ENCODE measurements at places on chromosomes 12 and 14. TPM values are rescaled to one million over a fixed set of nuclear protein-coding genes. Genes with fewer than 3 reads are reported as not detected.
A peak's percentile ranks its signal among the peaks of the same experiment; 100 is the strongest.

DNA sequence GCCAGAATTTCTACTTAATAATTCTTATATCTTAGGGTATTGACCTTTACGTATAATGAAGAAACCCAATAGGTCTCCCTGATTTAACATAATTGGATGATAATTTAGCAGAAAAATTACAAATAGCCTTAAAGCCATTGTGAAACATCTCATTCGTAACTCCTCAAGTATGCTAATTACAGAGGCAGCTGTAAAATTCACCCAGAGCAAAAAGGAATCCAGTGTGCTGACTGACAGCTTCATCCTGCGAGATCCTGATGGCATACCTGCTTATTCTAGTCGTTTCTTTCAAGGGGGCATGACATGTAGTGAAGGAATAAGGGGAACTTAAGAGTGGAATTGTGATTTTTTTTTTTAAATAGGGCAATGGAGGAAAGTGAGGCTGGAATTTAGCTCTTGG, 291.5 kb downstream of the FUT8 start:
- DNase-seq = no peak

Gene HSP90B1
- polyA plus RNA-seq = 263 TPM

DNA sequence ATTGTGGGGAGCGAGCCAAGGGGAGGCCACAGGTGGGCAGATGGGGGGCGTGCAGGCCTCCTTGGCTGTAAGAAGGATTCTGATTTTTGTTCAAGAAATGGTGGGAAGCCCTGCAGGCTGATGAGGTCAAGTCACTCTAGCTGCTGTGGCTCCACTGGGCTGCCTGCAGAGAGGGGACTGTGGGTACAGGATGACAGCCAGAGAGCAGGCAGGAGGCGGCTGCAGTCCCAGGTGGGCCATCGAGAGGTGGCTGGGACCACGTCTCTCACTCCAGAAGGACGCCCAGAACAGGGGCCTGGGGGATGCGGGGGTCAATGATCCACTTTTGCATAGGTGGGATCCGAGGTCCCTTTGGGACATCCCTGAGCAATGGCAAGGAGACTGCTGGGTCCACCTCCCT, 9.1 kb downstream of the NCOR2 start:
- DNase-seq = no peak

Gene EGLN3
- 1.6 TPM for polyA plus RNA-seq

DNA sequence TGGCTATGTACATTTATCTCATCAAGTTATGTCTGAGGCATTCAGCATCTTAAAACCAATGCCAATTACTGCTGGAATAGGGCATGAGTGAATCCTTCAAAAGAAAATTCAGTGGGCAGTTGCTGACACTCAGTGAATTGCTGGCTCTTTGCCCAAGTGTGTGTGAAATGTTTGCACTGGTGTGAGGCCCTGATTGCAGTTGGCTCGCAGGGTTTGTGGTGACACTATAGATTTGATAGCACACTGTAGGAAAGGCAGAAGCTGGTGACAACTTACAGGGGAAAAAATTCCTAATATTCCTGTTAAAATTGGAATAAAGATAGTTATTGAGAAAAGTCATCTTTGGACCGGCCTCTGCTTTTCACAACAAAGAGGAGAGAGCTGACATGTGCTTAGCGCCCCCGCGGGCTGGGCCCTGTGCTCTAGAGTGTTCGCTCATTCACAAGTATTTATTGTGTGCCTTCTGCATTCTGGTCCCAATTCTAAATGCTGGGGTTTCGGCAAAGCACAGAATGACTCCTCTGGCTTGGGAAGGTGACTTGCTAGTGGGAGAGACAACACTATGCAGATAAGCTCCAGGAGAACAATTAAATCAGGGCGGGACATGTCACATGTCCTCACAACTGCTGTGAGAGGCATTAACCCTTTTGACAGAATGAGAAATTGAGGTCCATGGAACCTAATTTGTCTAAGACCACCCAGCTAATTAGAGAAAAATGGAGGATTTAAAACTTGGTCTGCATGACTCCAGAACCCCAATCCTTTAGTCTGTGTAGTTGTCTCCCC, 418.7 kb downstream of the NPAS3 start:
- no peak for DNase-seq

DNA sequence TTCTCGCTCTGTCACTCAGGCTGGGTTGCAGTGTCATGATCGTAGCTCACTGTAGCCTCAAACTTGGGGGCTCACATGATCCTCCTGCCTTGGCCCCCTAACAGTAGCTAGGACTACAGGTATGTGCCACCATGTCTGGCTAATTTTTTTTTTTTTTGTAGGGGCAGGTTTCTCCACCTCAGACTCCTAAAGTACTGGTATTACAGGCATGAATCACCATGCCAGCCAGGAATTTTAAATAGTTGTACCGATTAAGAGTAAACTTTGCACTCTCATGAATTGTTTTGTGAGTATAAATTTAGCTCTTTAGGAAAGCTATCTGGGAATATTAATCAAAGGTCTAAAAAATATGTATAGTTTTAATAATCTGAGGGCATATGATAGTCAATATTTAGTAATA, 25.5 kb downstream of the YEATS4 start:
- no peak for DNase-seq

- no peak for DNase-seq
These were observed 38.4 kb downstream of the TMEM132C start for GRCh38 chr12:128305336-128305892.

GRCh38 chr14:96239711-96240141, 16.3 kb upstream of the BDKRB1 start:
- DNase-seq = no peak

GRCh38 chr14:37480446-37481290, 114.4 kb downstream of the FOXA1 start:
- DNase-seq = no peak

- no peak for DNase-seq
These were observed 18.3 kb upstream of the GXYLT1 start for GRCh38 chr12:42162965-42163364.

Gene FGF6
- polyA plus RNA-seq = not detected

GRCh38 chr12:122793685-122794106, 19.3 kb downstream of the CCDC62 start:
- DNase-seq = peak; percentile 47

DNA sequence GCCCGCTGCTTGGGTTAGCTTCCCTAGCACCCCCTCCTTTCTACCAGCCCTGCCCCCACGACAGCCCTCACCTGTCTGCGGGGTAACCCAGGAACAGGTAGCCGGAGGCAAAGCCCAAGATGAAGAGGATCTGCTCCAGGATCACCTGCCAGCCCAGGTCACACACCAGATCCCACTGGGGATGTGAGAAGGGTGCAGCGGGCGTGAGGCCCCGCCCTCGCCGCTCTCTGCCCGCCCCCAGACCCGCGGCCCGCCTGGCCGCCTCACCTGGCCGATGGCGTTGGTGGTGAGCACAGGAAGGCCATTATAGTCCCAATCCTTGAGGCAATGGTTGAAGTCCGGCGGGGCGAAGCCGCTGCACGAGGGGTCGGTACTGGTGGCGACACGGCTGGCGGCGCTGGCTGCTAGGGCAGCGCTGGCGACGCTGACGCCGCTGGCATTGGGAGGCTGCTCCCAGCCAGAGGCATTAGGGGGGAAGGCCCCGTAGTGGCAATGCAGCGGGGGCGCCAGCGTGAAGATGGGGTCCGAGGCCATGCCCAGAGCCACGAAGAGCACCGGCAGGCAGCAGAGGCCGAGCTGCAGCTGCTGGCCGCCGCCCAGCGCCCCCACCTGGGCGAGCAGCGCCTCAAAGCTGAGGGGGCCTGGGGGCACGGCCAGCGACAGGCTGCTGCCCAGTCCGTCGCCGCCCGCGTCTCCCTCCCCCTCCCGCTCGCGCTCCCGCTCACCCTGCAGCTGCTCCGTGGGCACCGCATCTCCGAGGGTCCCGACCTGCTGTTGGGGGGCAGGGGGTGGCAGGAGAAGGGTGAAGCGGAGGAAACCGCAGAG, 794 bp downstream of the SLC22A17 start:
- DNase-seq = no peak

DNA sequence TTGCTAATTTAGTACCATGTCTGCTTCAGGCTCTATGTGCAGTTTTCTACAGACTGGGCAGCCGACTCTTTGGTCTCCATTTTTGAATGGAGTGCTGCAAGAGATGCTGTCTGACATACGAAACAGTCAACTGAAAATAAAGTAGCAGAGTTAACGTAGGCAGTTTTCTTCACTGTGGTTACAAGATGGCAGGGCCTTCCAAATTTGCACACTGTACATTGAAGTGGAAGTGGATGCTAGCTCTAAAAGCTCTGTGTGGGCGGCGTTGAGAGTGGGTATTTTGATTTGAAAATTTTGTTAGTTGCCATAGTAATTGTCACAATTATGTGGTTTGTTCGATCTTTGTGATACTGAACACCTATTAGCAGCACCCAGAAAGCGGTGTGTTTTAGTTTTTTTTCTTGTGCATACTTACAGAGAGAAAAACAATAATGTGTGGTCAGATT, 154.9 kb upstream of the ATP2B1 start:
- peak; percentile 65 for DNase-seq

DNA sequence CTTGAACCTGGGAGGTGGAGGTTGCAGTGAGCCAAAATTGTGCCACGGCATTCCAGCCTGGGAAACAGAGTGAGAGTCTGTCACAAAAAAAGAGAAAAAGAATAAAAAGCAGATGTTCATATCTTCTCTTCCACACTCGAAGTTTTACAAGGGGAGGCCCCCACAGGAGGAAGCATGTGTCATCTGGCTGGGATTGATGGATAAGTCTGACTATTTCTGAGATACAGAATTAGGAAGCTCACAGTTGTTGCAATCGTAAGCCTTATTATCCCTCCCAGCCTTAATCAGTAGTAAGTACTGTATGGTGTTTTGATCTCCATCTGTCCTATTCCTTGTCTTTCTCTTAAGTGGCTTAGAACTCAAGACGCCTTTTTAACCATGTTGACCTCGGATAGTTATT, 31.9 kb upstream of the RASSF8 start:
- no peak for DNase-seq

Gene GPR84
- not detected for polyA plus RNA-seq

Gene TMEM253
- polyA plus RNA-seq = not detected

DNA sequence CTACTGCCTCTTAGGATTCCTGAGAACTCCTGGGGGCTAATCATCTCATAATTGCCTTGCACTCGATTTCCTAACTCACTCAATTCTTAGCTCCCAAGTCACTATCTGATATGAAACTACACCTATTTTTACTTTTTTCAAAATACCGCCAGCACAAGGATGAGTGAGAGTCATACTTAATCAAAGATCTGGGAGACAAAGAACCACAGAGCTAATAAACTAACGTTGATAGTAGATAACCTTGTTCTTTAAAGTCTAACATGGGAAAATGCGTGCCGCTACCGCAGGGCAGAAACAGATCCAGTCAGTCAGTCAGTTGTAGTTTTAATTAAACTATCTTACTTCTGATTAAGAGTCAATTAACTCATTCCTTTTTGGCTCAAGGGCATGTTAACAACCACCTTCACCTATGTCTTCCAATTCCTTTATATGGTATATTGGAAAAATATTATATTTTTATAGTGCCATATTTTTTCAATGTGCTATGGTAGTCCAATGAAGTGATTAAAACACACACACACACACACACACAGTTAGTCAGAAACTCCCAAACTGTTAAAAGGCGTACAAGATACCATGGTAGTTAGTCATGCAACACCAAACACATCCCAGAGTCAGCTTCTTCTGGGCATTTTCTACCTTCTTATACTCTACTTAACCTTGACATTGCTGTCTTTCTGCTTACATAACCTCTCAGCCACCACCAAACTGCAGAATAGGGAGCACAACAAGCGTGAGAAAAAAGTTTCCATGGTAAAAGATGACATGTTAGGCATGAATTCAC, 114.0 kb downstream of the KLHL28 start:
- no peak for DNase-seq

- no peak for DNase-seq
These were observed 842.8 kb downstream of the VRK1 start for GRCh38 chr14:97640031-97640430.

Gene CAPZA3
- not detected for polyA plus RNA-seq

DNA sequence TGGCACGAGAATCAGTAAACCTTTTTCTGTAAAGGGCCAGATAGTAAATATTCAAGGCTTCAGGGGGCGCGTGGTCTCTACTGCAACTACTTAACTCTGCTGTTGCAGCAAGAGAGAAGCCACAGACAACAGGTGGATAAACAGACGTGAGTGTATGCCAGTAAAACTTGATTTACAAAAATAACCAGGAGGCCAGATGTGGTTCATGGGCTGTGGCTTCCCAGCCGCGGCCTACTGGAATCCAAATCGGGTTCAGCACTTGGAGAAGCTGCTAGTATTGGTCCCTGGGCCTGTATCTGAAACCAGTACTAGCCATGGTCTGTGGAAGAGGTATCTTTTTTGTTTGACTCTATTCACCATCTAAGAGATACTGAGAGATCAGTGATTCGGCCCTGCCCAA, 13.3 kb downstream of the PPP2R5C start:
- DNase-seq = no peak

- DNase-seq = peak; percentile 26
These were observed 4.6 kb downstream of the ZNF384 start for GRCh38 chr12:6684609-6685008.

Gene LBHD2
- not detected for polyA plus RNA-seq

Gene KRT73
- 0.82 TPM for polyA plus RNA-seq

DNA sequence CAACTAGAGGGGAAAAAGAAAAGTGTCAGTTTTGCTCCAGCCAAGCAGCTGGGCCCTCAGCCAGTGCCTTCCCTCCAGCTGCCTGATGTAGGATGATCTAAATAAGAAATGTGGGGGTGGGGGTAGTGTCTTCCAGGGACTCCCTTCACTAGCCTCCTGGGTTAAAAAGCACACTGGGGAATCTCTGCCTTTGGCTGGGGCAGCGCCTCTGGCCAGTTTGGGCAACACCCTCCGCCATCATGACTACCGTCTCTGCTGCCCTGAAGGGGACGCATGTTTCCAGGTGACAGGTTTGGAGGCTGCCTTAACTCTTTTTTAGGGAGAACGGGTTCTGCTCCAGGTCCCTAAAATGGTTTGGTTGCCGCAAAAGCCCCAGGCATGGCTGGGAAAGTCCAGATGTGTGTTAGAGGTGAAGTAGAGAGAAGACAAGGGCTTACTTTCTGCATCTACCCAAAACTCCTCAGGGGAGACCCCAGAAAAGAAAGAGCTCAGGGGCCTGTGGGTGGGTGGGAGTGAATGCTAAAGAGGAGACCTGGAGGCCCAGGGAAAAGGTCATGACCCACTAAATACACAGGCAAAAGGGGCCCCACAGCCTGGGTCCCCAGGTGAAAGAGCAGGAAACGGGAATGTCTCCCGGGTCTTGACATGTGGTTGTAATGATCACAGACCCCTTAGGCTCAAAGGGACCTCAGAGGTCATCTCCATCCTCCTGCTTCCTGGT, 132.8 kb upstream of the CCND2 start:
- no peak for DNase-seq

DNA sequence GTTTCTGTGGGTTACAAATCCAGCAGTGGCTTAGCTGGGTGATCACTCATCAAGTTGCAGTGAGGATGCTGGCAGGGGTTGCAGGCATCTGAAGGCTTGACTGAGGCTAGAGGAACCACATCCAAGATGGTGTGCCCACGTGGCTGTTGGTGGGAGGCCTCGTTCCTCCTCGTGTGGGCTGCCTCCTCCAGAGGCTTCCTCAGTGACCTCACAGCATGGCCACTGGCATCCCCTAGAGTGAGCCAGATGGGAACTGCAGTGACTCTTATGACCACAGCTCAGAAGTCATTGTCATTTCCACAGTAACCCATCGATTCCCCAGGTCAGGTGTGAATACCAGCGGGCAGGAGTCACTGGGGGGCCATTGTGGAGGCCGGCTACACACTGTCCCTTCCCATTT, 17.8 kb downstream of the AACS start:
- DNase-seq = no peak

Gene TCL1A
- 1.2 TPM for polyA plus RNA-seq

- DNase-seq = no peak
These were observed 1.0 kb downstream of the NUP37 start for GRCh38 chr12:102118874-102119273.

- DNase-seq = no peak
These were observed 991.9 kb downstream of the FLRT2 start for GRCh38 chr14:86521843-86522242.

Gene FRMD6
- polyA plus RNA-seq = 0.84 TPM

All from immature natural killer cell (primary cell).